ENCODE measurements at places on chromosomes 3 and 15. TPM values are rescaled to one million over a fixed set of nuclear protein-coding genes. Genes with fewer than 3 reads are reported as not detected.

Gene CNTN3
- not detected for total RNA-seq

- no peak for DNase-seq
These were observed 49.2 kb downstream of the LSM3 start for GRCh38 chr3:14227856-14228255.

Gene FMN1
- total RNA-seq = 1.3 TPM

GRCh38 chr3:98532709-98533571 is 1.2 kb downstream of the GPR15 start:
- DNase-seq = no peak

Gene PTX3
- total RNA-seq = 317 TPM

All from glomerular endothelial cell (primary cell).